ENCODE measurements at places on chromosomes 11 and 22.

DNA sequence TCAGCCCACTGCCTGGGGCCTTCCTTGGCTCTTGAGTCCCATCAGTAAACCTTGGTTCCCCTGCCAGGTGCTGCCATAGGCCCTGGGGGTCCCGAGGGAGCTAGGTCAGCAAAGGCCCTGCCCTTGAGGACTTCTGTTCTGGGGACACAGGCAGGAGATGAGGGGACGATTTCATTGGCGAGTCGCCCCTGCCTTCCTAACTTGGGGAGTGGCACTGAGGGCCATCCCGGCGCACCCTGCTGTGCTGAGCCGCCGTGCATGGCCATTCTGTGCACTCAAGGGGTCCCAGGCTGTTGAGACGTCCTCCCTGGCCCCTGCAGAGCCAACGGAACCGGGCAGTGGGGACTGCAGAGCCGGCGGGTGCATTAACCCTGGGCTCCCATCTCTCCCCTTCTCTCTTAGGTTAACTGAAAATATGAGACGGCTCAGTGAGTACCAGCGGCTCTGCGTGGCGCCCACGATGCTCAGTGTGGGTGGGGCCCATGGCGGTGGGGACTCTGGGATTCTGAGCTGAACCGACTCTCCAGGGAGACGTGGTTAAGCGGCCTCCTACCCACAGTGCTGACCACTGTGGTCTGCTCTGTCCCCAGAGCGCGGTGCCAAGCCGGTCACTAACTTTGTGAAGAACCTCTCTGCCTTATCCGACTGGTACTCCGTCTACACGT lies 43.4 kb downstream of the GRAMD4 start:
- DNase-seq = no peak

DNA sequence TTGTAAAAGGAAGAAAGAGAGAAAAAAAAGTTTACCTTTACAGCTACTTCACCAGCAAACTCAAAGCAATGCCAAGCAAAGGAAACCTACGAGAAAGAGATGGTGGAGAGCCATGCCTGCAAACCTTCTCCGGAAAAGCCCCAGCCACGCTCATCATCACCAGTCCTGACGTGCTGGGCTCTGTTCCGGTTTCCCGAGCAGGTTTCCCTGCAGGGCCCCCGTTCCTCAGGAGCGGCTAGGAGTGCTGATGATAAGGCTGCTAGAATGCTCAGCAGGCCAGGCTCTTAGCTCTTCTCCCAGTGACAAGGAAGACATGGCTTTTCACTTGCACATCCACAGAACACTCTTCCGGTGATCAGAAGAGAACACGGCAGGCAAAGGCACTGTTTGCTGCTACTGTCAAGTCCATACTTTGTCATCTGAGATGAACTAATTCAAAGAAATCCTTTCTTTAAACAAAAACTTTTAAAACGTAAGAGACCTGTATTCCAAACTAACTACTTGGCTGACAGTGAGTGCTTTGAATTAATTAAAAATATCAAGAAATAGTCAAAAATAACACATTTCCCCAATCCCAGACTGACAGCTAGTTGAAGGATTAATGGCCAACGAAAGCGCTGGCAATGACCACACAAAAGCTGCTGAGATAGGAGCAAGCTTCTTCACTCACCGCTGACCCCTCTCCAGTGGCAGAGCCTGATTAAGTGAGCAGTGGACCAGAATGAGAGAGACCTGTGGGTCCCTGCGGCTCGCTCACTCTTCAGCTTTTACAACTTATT lies 35.8 kb downstream of the DUSP8 start:
- DNase-seq = no peak

DNA sequence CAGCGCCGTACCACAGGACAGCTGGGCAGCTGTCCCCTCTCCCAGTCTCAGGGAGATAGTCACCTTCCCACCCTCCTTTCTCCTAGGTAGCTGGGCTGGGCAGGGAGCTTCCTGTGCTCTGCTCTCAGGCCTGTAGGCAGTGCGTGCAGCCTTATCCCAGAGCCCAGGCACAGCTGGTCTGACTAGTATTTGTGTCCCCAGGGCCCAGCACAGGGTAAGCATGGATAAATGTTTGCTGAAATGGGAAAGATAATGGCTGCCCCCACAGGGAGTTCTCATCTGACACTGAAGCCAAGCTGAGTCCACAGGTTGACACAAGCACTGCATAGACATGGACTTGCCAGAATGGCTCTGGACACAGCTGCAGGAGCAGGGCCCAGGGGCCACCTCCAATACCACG lies 9.8 kb downstream of the SLC15A3 start:
- no peak for DNase-seq

GRCh38 chr11:8061555-8062428 lies 19.2 kb upstream of the TUB start:
- no peak for DNase-seq

- no peak for DNase-seq
Measured at GRCh38 chr11:107271425-107271824, 186.2 kb downstream of the CWF19L2 start.

DNA sequence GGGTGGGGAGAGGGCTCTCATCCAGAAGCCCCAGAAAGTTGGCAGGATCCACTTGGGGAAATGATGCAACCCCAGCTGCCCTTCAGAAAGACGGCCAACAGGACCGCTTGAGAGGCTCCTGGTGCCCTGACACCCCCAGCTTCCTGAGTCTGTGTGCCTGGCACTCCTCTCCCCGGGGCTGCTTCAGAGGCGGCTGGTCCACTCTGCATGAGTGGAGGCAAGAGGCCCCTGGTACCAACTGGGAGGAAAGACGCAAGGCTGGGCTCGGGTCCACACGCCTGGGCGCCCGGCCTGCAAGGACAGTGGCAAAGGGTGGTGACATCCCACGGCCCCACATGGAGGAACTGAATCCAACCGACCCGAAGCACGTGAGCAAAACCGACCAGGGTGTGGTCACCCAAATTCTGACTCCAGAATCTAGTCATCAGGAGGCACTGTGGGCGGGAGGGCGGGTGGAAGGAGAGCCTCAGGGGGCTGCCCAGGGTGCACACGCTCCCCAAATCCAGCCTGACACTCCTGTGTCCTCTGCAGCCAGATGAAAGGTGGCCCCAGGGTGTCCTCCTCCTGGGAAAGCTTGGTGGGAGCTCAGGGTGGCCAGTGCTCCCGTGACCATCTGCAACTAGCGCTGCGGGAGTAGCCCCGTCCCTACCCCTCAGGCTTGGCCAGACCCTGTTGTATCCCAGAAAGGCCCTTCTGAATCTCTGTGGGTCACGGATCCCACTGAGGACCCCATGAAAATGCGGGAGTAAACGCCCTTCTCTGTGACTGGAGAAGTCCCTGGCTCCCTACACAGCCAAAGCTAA lies 3.7 kb downstream of the RNH1 start:
- DNase-seq = no peak

GRCh38 chr11:66289548-66290329 lies 796 bp upstream of the YIF1A start:
- peak; percentile 92 for DNase-seq

DNA sequence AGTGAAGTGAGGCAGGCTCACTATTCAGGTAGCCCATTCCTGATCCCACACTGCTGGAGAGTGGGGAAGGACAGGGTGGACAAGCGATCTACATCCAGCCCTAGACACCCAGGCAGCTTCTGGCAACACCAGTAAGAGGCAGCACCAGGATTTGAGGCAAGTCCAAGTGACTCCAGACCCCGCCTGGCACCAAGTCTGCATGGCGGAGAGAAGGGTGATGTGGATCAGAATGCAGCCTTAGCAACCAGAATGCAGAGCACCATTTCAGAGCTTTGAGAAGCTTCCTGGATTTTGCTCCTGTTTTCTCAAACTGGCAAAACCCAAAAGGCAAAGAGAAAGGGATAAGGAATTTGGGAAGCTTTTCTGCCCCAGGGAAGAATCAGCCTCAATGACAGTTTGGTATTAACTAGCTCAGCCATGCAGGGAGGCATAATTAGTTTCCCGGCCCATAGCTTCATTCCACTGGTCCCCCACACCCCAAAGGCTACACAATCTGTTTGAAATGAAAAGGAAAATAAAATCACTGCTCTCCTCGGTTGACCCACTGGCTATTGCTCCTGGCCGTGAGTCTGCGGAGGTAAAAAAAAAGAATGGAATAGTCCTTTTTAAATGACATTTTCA lies 17.3 kb downstream of the GALNT18 start:
- DNase-seq = no peak

DNA sequence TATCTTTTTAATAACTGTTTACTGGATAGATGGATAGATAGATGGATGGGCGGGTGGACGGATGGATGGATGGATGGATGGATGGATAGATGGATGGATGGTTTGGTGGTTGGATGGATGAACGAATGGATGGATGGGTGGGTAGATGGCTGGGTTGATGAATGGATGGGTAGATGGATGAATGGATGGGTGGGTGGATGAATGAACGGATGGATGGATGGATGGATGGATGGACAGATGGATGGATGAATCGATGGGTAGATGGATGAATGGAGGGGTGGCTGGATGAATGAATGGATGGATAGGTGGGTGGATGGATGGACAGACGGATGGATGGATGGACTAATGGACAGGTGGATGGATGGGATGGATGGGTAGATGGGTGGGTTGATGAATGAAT lies 13.8 kb upstream of the SLC22A12 start:
- no peak for DNase-seq

GRCh38 chr11:112292785-112293407 lies 32.2 kb upstream of the PLET1 start:
- DNase-seq = peak; percentile 7

GRCh38 chr11:115145324-115145723 lies 358.9 kb downstream of the CADM1 start:
- no peak for DNase-seq

GRCh38 chr22:31250740-31251600 lies 38.9 kb downstream of the LIMK2 start:
- no peak for DNase-seq

- no peak for DNase-seq
Measured at GRCh38 chr11:125079151-125079877, 16.2 kb downstream of the SLC37A2 start.

GRCh38 chr11:128580612-128581011 lies 6.7 kb downstream of the ETS1 start:
- DNase-seq = no peak

GRCh38 chr11:12865863-12866595 lies 143.1 kb upstream of the RASSF10 start:
- no peak for DNase-seq

DNA sequence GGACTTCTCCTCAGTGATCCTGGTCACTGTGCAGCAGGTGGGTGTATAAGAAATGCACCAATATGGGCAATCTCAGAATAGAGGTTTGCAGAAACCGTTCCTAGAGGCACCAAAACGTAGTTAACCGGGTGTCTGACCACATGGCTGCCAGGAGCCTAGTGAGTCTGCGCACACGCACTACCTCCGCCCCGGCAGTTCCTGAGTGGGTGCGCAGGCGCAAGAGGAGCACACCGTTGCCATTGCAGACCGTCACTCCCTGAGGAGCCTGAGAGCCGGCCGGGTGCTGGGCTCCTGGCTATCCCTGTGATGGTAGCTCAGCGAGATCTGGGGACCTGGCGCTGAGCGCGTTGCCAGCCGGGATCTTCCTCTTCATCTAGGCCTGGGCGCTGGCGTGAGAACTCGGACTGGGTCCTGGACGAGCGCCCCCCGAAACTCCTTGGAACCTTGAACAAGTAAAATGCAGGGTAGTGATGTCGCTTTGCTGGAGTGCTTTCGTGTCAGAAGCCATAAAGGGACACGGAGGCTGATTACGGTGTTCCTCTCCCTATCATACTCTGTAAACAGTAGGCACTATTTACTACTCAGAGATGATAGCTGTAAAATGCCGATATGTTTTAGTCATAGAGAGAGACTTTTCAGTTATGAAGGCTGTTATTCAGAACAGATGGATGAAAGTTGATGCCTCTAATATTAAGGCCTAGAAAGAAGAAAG lies at the start of gene MS4A13:
TSS of gene MS4A13 (plus strand) at position 249 of the 712 bp plus-strand sequence. CDS start 2,692 bp downstream, outside the sequence.
- DNase-seq = no peak

- no peak for DNase-seq
Measured at GRCh38 chr22:17396516-17396915, 27.3 kb downstream of the CECR2 start.

DNA sequence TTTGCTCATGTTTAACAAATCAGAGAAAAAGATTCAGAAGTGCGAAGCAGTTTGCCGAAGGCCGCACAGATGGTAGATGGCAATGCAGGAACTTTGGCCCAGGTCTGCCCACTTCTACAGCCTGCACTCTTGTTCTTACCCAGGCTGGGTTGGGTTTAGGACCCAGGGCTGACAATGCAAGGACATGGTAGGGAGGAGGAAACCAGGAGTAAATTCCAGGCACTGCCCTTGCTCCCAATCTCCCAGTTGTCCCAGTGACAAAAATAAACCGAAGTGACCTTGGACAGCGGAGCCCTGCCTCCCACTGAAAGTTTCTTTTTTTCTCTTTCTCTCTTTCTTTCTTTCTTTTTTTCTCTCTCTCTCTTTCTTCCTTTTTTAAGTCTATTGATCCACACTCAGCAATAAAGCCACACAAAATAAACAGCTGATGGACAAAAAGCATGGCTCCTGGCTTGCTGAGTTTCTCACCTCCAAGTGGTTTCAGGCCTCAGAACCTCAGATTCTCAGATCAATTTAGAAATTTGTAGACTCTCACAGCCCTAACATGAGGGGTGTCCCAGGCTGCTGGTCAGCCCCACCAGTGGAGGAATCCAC lies 33.5 kb upstream of the FCHSD2 start:
- DNase-seq = no peak

DNA sequence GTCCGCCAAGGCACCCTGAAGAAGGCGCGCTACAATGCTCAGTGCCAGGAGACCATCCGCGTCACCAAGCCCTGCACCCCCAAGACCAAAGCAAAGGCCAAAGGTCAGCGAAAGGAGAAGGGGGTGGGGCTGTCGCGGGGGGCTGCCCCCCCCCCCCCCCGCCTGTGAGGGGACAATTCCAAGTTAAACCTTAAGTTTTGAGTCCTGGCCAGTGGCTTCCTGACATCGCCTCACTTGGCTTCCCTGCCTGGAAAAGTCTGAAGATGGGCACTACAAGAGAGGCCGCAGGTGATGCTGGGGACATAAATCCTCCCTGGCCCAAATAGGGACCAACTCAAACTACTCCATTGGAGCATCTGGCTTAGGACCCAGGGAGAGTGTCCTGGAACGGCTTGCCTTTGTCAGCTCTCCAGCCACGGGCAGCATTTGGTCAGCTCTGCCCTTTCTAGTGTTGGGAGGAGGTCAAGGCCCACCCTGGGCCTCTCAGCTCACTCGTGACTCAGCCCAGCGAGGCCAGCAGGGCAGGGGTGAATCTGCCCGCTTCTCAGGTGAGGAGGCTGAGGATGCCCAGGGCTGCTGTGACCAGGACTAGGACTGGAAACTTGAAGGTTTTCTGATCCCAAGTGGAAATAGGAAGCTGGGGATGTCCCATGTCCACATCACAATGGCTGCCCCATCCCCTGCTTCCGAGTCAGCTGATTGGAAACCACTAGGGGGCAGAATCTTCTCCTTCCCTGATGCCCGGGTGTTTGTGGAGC lies 1.4 kb downstream of the MDK start:
- no peak for DNase-seq

Data from T1000 (cell line).